ENCODE measurements at places on chromosomes 3 and 15. TPM values are rescaled to one million over a fixed set of nuclear protein-coding genes. Genes with fewer than 3 reads are reported as not detected.

DNA sequence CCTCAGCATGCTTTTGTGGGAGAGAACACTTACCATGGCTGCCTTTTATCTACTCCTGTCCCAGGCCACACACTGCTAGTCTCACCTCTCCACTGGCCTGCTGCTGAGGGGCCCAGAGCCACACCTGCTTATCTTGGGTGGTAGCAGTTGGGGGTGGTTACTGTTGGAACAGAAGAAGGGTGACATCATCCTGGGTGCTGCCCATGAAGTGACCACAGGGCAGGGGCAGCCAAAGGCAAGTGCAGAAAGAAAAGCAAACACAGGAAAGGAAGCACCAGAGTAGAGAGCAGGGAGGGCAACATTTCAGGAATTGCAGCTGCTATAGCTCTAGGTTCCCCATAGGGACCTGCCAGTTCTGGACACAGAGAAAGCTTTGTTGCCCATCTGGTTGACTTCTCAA is 345.2 kb downstream of the VPS13C start:
- DNase-seq: no peak

DNA sequence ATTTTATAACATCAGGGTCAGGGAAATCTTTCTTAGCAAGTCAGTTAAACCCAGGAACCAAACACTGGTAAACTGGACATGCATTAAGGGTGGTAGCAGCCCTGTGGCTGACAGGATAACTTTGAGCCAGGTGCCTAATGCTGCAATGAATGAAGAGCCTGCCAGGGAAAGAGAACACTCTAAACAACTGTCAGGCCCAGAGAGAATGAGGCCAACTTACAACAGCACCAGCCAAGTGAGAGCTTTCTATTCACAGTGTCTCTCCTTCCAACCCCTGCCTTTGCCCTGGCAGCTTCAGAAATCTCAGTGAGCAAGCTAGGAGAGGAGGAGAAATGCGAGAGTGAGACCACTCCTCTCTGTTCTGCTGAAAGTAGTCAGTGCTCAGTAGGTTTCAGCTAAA is 50.4 kb upstream of the ATP2C1 start:
- no peak for DNase-seq

DNA sequence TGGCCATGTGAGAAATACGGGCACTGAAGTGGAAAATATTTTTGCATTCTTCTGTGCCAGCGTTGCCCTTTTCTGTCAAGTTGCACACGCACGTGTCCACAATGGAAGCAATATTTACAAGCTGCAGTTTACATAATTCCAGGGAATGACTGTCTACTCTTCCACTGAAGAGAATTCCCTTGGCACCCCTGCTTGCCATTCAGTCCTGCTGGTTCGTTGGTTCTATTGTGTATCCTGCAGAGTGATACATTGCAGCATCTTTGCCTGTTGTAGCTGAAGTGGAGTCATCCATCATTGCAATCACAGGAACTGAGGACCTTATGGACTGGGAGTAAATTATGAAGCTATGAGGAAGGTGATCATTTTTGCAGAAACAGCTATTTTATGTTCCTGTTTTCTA is 759.4 kb downstream of the ROBO2 start:
- DNase-seq: no peak

Gene CCR2
- total RNA-seq: 0.91 TPM

Gene ABHD17C
- total RNA-seq: 8.0 TPM

- no peak for DNase-seq
Observed at GRCh38 chr15:75195766-75196241, 5.9 kb upstream of the C15orf39 start.

GRCh38 chr3:190528706-190529105 is 14.8 kb downstream of the IL1RAP start:
- no peak for DNase-seq

DNA sequence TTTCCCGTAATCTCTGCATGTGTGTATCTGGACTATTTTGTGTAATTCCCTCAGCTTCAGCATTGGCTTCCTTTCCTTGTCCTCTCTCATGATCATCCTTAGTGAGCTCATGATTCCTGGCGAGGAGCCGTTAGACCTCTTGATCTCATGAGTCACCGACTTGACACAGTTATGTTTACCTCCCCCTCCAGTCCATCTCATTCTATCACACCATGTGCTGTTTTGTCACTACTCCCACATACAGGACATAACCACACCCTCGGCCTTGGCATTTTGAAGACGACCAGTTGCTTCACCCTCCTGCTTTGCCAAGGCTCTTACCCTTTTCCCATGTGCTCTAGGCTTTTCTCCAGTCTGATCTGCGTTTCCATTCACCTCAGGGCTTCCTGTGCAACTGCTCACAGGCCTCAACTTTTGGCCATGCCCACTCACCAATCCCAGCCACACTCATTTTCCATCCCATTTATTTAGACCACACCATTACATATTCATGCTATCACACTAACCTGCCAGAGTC is 41.5 kb downstream of the CP start:
- DNase-seq: peak; percentile 80

DNA sequence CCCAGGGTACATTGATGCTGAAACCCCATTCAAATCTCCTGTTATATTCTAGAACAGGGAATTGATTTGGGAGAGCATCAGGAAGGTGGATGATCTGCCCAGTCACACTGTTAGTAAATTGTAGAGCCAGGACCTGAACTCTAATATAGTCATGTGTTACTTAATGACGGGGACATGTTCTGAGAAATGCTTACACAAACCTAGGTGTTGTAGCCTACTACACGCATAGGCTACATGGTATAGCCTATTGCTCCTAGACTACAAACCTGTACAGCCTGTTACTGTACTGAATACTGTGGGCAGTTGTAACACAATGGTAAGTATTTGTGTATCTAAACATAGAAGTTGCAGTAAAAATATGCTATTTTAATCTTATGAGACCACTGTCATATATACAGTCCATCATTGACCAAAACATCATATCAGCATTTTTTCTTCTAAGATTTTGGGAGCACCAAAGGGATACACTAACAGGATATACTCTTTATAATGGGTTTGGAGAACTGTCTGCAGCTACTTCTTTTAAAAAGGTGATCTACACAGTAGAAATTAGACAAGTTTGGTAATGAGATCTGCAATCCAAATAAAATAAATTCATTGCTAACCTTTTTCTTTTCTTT is 5.8 kb downstream of the B2M start:
- DNase-seq: no peak

- peak; percentile 84 for DNase-seq
Observed at GRCh38 chr15:31326875-31327668, 437 bp downstream of the KLF13 start.

DNA sequence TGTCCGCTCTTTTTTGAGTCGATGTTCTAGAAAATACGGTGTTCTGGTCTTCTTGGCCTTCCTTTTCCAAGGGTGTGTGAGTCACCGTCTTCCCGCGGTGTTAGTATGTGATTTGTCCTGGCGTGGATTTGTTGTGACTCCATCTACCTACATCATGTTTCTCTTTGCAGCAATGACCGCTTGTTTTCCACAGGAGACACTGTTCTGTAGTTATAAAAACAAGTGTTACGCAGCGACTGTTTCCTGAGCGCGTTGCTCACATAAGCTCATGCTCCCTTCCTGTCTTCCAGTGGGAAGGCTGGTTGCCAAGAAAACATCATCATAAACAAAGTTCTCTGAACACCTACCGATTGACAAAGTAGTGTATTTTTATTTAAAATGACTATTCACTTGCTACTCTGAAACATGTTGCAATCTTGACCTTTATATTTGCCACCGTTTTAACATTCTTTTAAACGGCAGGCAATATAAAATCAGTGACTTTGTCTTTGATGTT is 19.0 kb downstream of the USP13 start:
- DNase-seq: no peak

GRCh38 chr3:71447803-71448202 is 135.7 kb downstream of the FOXP1 start:
- no peak for DNase-seq

- no peak for DNase-seq
Observed at GRCh38 chr15:34759347-34759746, 4.5 kb upstream of the GJD2 start.

- DNase-seq: no peak
Observed at GRCh38 chr15:61382927-61383326, 153.8 kb upstream of the RORA start.

DNA sequence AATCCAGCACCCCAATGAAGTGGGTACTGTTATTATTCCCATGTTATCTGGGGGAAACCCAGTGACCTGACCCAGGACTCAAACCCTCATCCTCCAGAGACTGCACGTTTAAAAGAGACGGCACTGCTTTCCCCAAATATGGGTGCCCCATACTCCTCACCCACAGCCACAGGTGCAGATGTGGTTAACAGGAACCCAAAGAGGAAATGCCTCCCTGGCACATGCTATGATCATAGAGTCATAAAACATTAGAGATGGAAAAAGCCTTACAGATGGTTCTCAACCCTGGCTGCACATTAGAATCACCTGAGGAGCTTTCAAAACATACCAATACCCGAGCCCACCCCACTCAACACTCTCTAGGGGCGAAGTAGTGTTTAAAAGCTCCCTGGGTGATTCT is 111.5 kb downstream of the SEMA5B start:
- no peak for DNase-seq

GRCh38 chr3:66983101-66983500 is 15.0 kb upstream of the KBTBD8 start:
- DNase-seq: no peak

DNA sequence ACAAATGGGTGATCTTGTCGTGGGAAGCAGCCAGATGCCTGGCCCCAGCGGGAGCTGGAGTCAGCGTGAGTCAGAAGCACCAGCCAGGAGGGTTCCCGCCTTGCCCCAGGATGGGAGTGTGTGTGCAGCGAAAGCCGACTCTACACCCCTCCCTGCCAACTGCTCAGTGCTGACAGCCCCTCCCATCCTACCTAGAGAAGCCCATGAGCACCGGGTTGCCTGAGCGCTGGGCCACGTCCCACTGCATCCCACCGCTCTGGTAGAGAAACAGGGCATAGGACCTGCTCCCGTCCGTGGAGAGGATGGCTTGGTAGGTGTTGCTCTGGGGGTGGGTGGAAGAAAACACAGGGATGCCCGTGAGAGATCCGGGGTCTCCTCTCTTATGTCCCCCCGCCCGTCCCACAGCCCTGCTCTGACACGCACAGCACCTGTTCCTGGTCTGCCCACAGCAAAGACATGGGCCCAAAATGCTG is 42.9 kb downstream of the MUC4 start:
- no peak for DNase-seq

DNA sequence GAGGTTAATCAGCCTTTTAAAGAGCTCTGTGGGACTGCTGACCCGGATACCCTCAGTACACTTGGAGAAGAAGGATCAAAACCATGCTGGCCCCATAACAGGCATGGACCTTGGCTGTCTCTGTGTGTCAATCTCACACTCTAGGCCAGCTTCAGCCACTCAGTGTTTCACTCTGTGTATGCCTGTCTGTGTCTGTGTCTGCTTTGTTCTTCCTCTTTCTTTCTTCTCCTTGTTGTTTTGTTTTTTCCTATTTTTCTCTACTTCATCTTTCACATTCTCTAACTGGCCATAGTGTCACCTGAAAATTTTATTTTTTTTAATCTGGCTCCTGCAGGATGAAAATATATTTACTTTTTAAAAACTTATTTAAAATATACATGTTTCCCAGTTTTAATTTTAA is 51.1 kb downstream of the SERP1 start:
- DNase-seq: no peak

DNA sequence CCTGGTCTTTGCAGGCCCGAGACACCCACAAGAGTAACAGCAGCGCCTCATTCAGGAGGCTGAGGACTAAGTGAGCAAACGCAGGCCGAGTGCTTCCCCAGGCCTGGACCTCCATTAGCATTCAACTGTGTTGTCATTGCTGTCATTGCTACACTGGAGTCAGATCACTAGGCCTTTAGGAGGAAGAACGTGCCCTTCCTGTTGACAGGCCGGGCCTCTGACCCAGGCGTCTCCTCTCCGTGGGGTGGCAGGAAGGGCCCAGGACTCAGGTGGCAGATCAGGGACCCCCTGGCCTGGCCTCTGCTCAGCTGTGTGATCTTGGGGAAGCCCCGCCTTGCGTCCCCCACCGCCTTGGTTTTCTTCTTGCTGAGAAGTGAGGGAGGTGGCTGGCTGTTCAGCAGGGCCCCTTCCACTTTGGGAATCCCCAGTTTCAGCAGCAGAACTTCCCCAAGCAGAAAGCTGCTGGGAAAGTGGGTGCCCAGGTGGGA is 19.1 kb downstream of the ZDHHC19 start:
- DNase-seq: peak; percentile 55

- no peak for DNase-seq
Observed at GRCh38 chr15:42140383-42141070, 15.9 kb downstream of the PLA2G4F start.

GRCh38 chr15:76162784-76163456 is 103.1 kb downstream of the TMEM266 start:
- DNase-seq: no peak

GRCh38 chr3:141275032-141275422 is 43.4 kb downstream of the PXYLP1 start:
- DNase-seq: no peak

DNA sequence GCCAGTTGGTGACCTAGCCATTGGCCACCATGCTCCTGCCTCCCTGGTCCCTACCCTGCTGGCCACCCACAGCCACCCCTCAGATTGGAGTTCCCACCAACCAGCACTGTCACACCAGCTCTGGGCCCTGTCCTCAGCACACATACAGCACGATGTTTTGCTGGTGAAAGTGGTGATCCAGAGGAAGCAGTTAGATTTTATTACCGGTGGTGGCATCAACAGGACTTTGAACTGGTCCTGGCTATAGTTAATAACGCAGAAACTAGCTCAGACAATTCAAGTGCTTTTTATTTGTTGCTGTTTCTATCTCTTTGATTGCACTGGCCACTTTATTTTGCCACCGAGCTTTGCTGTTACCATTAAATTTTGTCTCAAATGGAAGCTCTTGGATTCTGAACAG is 16.4 kb upstream of the KLHL24 start:
- DNase-seq: no peak

- no peak for DNase-seq
Observed at GRCh38 chr15:73866881-73867410, 6.4 kb upstream of the TBC1D21 start.

Gene ACAN
- 0.13 TPM for total RNA-seq

GRCh38 chr3:41116851-41117250 is 82.5 kb upstream of the CTNNB1 start:
- no peak for DNase-seq

DNA sequence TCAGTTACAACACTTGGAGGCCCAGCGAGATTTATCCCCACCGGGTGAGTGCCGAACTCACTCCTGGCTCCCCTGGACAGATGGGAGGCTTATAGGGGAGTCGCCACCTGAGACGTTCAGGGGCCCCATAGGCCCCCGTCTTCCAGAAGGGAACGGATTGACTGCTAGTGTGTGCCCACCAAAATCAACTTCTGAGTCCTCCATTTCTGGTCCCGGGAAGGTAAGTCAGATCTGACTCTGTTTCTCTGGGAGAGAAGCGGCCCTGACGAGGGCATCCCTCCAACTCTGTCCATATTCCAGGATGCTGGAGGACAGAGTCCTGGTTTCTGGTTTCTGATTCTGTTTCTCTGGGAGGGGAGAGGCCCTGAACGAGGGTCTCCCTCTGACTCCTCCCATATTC is 44.3 kb downstream of the ZBTB11 start:
- no peak for DNase-seq

Gene CX3CR1
- total RNA-seq: 1.5 TPM

DNA sequence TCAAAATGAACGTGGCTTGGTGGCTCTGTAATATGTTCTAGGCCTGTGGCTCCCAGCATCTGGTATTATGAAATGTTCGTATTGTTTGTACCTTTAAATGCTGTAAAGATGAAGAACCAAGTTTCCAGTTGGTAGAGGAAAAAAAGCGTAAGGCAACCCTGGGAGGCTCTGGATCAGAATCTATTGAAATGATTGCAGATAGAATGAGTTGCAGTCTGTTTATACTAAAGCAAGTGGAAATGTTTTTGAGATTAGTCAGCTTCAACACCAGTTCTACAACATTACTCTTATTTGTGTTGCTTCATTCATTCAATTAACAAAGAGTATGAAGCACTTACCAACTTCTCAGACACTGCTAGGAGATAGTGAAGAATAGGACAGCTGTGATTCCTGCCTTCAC is 5.3 kb downstream of the ARL6IP5 start:
- no peak for DNase-seq
